Skeletal muscle cell (primary cell): ENCODE measurements at places on chromosomes 1 and 21.

DNA sequence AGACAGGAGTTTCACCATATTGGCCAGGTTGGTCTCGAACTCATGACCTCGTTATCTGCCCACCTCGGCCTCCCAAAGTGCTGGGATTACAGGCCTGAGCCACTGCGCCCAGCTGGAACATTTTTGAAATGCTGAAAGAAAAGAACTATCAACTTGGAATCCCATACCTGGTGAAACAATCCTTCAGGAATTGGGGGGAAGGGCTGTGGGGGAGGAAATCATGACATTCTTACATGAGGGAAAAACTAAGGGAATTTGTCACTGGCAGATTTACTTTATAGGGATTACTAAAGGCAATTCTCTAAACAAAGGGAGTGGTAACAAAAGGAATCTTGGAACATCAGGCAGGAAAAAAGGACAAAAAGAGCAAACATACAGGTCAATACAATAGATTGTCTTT lies 25.8 kb downstream of the NDUFS5 start:
- no peak for DNase-seq

DNA sequence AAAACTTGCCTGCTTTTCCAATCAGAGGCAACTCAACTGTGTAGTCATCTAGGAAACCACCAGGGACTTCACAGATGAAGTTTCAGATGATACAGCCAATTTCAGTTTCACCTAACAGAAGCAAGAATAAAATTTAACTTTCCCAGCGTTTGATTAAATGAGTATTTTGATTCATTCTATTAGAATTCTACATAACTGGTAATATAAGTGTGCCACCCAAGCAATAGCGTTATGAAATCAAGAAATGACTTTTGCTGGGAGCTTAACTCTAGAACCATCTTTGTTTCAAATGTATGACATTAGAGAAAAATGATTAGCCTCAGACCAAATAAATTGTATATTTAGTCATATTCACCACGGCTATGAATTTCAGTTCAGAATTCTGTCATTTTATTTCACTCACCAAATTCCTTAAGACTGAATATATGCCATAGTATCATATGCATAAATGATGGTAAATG lies 239.3 kb downstream of the NRIP1 start:
- no peak for DNase-seq

DNA sequence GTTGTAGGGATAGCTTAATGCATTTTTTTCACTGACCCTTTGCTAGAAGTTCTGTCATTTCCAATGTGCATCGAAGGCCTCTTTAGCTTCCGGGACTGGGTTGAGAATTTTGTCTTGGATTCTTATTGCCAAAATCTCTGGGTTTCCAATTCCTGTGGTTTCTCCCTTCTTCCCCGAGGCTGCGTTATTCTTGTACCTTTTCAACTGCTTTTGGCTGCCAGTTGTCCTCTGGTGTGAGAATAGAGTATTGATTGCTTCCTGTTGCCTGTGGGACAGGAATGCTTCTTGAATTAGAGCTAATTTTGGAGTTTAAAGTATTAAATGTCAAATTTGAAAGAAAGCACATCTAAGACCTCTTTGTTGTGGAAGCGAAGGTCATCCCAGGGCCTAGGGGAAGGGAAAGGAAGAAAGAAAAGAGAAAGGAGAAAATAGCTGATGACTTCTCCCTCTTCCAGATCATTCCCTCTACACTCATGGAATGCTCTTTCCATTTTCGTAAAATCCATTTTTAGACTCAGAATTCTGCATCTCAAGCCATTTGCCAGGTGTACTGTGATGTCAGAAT lies 21.1 kb downstream of the HUNK start:
- DNase-seq, result no peak

DNA sequence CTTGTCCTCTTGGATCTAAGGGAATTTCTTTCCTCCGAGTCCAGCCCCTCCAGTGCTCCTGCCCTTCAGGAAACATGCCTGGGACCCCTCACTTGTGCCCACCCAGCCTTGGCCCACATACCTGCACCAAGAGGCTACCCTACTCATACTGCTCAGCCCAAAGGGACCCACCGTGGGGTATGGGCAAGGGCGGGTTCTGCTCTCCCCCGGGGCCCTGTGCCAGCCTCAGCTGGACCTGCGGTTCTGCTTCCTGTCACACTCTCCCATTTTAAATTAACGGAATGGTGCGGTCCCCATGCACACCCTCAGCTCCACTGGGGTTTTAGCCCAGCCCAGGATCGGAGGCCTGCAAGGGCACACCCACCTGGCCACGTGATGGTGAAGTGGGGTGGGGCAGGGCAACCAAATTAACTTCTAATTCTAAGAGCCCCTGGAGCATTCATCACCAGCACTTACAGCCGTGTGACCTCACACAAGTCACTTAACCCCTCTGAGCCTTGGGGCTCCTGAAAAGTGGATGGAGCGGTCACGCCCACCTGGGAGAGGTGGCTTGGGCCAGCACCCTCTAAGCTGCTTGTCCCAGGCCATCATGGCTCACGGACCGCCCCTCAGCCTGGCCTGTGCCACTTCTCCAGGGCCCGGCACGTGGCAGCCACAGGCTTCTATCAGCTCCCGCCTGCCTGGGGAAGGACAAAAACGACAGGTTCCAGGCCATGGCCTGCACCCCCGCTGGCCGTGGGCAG lies 28.3 kb downstream of the TP73 start:
- no peak for DNase-seq

- DNase-seq, result no peak
These were observed 37.3 kb upstream of the CSF3R start for GRCh38 chr1:36520056-36520455.

GRCh38 chr1:101460739-101461138 lies 223.9 kb downstream of the S1PR1 start:
- no peak for DNase-seq

DNA sequence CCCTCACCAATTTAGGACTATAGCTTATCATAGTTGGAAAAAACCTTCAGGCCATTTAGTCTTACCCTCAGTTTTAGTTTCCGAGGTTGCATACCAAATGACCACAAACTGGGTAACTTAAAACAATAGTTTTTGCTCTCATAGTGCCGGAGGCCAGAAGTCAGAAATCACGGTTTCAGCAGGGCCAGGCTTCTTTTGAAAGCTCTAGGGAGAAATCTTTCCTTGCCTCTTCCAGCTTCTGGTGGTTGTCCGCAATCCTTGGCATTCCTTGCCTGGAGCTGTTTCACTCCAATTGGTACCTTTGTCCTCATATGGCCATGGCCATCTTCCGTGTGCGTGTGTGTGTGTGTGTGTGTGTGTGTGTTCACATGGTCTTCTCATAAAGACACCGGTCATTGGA lies 12.4 kb upstream of the PLXNA2 start:
- no peak for DNase-seq

DNA sequence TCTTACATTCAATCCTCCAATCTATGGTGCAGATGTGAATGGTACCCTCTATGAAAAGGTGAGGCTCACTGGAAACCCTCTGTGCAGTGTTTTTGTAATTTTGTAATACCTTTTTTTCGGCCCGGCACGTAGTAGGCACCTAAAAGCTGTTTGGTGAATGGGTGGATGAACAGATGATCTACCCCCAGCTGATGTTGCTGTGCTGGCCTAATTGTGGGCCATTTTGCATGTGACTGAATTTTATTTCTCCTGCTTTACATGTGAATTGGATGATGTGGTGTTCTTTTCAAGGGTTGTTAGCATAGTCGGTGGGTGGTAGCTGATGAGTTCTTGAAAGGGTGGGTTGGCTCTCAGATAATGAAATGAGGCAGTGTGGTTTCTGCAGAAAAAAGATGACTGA lies 10.4 kb downstream of the KDM4A start:
- no peak for DNase-seq

DNA sequence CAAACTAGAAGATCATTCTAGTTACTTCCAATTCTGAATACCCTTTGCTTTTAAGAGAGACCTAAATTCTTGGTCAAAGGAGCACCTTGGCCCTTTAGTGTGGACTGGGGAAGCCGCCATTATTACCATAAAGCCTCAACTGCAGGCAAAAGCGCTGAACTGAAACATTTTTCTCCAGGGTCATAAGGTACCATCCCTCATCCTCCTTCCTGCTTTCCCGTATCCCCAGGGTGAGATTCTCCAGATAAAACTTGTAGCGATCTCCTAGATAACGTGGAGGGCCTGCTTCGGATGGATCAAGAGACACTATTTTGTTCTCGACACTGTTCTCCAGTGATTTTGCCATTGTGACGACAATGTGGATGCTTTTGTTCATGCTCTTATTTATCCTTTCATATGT lies 9.8 kb downstream of the SLAMF1 start:
- DNase-seq, result no peak

DNA sequence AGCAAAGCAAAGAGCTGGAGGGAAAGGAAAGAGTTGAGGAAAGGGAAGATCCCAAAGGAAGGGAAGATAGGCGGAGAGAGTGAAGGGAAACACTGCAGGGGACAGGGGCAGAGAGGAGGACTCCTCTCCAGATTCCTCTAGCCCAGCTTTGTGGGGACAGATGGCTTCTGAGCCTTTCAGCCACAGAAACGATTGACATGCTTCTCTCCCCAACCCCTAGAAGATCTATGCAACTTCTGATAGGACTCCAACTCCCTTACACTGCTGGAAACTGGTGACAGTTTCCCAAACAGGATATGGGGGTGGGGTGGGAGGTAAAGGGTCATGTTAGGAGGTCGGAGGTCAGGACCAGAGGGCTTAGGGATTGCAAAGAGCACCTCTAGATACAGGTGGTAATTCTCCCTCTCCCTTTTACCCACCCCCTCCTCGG lies 6.5 kb downstream of the MEX3A start:
- no peak for DNase-seq

DNA sequence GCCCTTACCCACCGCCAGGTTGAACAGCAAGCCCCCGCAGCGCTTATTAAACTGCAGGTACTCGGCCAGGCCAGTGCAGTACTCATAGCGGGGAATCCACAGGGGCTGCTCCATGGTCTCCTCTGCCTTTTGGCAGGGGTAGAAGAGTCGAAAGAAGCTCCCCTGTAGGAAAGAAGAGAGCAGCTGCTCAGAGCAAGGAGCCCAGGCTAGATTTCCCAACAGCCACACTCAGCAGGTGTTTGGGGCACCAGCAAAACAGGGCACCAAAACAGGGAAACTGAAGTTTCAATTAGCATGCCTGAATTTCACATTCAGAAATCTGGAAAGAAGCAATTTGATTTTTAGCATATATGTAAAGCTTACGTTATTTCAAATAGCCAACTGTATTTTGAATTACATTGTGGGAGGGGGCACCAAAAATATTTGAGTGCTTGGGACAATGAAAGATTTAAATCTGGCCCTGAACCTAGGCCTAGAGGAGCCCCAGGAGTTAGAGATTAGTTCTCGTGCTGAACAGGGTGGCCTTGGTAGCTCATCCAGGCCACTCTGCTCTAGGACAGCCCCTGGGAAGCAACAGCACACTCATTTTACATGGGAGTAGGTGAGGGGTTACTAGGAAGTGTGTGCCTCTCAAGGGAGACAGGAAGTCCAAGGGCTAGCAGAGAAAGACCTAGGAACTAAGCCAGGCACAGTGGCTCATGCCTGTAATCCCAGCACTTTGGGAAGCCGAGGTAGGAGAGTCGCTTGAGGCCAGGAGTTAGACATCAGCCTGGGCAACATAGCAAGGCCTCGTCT lies 8.2 kb downstream of the PAFAH2 start:
- no peak for DNase-seq

- DNase-seq, result no peak
These were observed 52.8 kb downstream of the TRIM11 start for GRCh38 chr1:228353601-228354371.

DNA sequence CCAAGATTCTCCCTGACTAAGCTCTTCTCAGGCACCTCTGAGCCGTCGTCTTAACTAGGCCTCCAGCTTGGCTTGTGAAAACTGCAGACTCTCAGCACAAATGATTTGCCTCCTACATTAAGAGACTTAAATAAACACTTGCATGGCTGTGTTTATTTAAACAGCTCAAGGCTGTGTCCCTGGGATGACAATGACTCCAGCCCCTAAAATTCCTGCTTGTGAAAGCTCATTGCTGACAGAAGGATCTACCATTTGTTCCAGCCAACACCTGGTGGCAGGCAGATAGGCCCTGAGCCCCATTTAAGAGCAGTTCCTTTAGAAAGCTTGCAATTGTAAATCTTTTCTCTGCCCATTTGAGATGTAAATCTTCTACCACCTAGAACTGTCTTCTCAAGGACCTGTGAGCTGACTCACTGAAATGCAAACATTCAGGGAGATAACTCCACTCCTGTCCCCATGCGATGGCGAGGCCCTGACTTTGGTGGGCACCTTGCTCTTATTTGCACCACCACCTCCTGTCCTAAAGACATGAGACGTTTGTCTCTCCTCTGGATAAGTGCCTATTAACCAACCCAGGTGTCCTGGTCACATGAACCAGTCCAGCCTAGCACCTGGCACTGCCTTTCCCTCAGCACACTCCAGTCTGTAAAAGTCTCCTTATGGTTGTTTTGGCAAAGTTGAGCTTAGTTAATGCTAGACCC lies 15.1 kb upstream of the PCP4 start:
- DNase-seq, result no peak

GRCh38 chr1:234047123-234047522 lies 142.6 kb downstream of the SLC35F3 start:
- DNase-seq, result no peak

DNA sequence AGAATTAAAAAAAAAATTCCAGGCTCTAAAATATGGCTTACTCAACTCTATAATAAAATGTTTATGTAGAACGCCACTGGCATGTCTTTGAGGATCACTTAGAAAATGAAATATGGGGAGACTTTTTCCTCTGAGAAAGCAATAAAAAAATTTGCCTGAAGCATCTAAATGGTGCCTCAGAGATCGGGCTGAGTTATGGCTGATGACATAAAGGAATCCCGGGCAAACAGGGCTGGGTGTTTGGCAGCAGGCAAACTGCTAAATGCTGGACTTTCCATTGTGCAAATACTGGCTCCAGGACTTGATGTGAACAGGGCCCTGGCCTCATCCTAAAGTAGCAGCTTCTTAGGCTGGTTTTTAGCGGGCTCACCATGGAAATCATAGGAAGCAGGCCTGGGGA lies 44.5 kb upstream of the C1orf87 start:
- DNase-seq, result peak; percentile 52

DNA sequence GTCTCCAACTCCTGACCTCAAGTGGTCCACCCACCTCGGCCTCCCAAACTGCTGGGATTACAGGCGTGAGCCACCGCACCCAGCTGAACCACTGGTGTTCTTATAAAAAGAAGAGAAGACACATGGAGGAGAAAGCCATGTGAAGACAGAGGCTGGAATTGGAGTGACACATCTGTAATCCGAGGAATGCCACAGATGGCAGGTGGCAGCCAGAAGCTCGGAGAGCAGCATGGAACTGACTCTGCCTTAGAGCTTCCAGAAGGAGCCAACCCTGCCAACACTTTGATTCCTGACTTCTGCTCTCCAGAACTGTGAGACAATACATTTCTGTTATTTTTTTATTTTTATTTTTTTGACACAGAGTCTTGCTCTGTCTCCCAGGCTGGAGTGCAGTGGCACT lies 59.0 kb upstream of the ATP2B4 start:
- DNase-seq, result no peak

GRCh38 chr21:41764558-41765419 lies 2.1 kb downstream of the RIPK4 start:
- DNase-seq, result no peak

GRCh38 chr1:61463220-61463619 lies 261.7 kb downstream of the TM2D1 start:
- DNase-seq, result no peak

DNA sequence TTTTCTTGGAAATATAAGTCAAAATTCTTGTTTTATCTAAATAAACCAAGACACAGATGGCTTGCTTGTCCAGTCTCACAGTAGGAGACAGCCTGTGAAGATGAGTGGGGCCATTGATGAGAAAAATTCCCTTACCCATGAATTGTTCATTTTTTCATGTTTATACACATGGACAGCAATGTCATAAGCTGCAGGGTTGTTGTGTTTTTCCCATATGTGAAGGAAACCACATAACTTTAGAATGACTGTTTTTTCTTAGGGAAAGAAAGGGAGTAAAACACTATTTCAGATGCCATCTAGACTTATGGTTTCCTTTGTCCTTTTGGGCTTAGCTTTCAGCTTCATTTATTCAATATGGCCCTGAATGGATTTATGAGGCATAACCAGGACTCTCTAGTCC lies 622.5 kb upstream of the NR5A2 start:
- DNase-seq, result no peak
